ENCODE measurements at places on chromosomes 1 and 21. TPM values are rescaled to one million over a fixed set of nuclear protein-coding genes. Genes with fewer than 3 reads are reported as not detected.

GRCh38 chr1:223207293-223208066, 64.4 kb upstream of the TLR5 start:
- no peak for DNase-seq

DNA sequence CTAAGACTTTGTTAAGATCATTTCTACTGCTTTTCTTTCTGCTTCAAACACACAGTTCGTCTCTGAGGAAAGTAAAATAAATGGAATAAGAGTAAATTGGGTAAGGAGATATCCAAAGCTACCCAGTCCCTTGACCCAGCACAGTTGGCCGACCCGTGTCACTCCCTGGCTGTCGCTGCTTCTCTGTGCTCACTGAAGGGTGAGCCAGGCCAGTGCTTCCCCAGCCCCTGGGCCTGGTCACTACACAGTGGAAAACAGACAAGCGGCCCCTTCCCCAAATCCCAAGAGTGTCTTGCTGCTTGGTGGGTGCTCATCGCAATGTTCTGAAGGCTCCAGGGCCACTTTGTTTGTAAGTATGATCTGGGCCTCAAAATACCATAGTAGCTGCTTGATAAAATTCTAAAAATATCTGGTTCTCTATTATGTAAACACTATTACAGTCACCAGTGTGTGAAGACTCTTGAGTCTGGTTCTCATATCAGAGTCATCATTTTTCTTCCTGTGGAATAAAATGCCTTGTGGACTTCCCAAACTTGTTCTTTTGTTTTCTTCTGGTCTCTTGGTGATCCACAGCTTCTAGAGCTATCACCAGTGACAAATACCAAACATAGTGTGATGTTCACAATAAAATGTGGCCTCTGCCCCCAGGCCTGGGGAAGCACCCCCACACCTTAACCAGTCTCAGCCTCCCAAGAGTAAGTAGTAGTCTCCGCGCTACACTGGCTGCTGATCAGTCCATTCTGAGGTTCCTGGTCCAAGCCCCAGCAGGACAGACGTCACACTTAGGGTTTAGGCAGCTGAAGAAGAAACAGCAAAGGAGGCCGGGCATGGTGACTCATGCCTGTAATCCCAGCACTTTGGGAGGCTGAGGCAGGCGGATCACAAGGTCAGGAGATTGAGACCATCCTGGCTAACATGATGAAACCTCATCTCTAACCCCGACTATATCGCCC, 106.2 kb downstream of the DHRS3 start:
- no peak for DNase-seq

- DNase-seq: no peak
These were observed 13.5 kb upstream of the C1orf159 start for GRCh38 chr1:1129381-1129821.

GRCh38 chr1:164361927-164362326, 197.1 kb upstream of the PBX1 start:
- DNase-seq: no peak

Gene TMEM52
- 7.8 TPM for total RNA-seq

DNA sequence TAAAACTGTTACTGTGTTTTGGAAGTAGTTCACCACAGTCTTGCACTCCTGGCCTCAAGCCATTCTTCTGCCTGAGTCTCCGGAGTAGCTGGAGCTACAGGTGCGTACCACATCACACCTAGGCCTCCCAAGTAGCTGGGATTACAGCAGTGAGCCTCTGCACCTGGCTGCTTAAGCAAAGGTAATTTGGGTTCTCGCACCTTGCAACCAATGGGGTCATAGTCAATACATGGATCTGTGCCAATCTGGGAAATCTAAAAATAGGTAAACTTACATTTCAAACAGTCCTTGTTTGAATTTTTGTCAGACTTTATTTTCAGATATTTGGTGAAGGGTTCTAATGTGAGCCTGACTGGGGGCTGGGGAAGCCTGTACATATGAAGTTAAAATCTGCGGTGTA, 466.5 kb downstream of the PCP4 start:
- DNase-seq: no peak

- no peak for DNase-seq
These were observed 81.9 kb downstream of the SLC25A24 start for GRCh38 chr1:108117945-108118902.

Gene EPB41
- 54.4 TPM for total RNA-seq

Gene OR6P1
- total RNA-seq: not detected

- DNase-seq: no peak
These were observed 25.0 kb upstream of the SYDE2 start for GRCh38 chr1:85225624-85226380.

Measured in prostate gland (tissue), 2 donors.